ENCODE measurements at places on chromosomes 5 and 9.
A peak's percentile ranks its signal among the peaks of the same experiment; 100 is the strongest.

DNA sequence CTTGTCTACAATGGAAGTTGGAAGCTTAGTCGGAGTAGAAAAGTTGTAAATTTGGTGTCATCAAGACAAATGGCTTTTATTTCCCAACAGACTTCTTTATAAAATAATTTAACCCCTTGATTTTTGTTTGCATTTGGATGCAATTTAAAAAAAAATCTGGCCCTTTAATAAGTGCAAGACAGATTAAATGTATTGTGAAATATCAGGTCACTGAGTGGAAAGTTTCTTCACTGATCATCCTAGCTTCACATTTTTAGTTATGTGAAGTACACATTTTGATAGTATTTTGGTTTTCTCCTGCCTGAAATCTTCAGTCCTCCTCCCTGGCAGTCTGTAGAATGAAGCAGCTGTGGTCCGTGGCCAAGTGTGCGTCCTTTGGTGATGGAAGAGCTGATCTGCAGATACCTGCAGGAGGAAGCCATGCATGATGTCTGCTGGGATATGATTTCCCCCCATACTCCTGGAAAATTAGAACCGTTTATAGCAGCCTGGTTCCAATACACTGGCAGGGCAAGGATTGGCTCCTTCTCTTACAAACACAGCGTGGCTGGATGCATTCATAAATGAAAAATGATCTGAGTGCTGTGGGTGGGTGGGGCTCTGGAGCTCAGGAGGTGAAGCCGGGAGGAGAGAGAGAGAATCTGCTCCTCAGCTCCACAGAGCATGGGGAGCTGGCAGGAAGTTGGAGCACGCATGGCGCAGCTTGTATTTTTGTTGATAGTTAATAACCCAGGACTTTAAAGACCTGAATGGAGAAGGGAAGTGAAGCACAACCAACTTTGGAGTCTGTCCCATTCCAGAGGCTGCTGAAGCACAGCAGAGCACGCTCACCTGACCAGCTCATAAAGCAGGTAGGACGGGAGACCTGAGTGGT is 238.4 kb downstream of the GOLPH3 start:
- DNase-seq: peak; percentile 31

DNA sequence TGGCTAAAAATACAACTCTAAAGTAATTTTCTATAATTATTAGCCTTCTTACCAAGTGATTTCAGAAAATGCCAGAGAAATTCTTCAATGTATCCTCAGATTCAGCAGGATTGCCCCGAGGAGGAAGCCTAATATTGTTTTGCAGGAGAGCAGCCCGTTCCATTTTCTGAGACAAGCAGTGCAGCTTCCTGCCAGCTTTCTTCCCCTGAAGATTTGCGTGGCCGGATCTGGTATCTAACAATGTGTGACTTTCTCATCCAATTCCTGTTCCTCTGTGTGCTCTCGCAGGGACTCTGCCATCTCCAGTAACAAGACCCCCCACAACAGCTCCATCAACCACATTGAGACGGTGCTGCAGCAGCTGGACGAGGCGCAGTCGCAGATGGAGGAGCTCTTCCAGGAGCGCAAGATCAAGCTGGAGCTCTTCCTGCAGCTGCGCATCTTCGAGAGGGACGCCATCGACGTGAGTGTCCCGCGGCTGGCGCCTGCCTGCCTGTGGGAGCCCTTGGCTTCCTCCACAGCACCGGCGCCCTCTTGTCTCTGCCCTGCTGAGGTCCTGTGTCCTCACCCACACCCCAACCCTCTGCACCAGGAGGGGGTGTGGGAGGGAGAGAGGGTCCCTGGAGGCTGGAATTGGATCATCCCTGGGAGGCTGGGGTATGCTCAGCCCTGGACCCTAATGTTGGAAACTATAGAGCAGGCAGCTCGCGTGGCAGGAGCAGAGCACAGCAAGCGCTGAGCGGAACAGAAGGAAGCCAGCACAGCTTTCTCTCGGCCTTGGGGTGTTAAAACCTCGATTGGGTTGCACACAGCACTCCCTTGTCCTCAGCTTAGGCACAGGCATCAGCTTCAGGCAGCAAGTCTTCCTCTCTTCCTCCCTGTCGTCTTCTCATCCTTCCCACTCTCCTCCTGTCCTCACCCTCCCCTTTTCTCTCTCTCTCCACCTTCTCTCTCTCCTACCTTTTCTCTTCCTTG is 216.2 kb downstream of the TRIO start:
- DNase-seq: no peak

DNA sequence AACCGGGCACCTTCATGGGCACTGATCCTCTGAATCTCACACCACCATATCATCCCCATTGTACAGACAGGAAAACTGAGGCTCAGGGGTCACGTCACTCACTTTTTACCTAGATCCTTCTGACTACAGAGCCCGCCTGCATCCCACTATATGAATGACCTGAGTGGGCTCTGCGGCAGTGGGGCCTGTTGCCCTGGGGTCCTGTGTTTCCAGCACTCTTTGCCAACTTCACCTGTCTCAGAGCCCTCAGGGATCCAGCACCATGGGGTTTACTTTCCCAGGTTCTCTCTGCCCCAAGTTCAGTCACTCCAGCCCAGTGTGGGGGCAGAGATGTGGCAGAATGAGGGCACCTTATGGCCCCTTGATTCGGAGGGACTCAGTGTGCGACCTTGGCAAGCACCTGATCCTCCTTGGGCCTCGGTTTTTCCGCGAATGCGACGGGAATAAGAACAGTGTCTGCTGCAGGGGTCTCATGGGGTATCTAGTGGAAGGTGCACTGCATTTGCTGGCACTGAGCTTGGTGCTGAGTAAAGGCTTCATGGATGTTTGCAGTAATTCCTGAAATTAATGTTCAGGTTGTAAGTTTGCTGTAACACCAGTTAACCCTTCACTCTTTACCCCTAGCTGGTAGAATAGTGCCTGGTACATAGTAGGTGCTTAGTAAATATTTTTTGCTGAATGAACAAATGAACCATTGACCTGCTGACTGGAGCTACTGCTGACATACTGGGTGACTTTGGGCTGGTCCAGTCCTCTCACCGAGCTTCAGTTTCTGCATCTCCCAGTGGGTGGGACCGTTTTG is 47.1 kb upstream of the BOD1 start:
- no peak for DNase-seq

DNA sequence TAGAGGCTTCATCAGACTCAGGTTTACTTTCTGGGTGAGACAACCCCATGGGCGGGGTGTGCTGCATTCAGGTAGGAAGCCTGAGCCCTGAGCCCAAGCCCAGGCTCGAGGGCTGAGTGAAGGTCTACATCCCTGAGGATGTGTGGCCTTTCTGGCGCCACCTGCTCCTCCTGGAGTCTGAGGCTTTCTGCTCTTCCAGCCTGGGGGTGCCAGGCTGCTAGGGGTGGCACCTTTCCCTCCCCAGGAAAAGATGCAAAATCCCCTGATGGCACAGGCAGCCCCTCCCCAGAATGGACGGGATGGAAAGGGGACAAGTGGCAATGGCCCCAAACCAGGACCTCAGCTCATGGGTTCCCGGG is 44.4 kb upstream of the PRRC2B start:
- no peak for DNase-seq

DNA sequence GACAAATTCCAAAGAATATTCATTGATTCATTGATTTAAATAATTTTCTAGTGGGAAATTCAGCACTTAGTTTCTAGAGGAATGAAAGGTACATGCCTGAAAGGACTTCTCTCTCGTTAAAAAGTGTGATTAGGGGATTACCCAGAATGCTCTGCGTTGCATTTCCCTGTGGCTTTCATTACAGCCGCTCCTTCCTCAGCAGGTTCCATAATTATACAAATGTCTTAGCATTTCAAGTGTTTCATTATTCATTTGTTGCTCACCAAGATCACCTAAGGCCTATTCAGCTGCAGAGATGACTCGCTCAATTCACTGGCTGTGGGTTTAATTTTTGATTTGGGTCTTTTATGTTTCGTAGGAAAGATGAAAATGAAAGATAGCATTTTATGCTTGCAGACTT is 52.8 kb downstream of the SPATA31C2 start:
- no peak for DNase-seq

DNA sequence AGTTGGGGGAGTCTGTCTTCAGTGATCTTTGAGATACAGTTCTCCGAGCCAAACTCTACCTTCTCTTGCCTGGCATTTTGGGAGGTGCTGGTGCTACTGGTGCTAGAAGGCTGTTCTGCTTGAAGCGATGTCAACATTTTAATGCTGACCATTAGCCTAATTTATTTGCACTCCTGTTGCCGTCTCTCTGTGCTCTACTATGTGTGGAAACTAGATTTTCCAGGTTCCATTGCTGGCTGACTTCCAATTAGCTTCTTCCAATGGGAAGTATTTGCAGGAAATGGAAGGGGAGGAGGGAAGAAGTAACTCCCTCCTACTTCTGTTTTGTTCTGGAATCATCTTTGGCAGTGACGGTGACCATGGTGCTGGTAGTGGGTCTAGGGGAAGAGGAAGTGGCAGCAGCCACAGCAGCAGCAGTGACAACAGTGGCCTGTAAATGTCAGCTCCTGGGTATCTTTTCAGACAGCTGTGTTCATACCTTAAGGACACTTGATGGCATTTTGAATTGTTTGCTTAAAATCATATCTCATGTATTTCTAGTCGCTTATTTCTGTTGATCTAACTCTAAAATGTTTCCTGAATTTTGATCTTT is 7.9 kb downstream of the TXNDC8 start:
- no peak for DNase-seq

DNA sequence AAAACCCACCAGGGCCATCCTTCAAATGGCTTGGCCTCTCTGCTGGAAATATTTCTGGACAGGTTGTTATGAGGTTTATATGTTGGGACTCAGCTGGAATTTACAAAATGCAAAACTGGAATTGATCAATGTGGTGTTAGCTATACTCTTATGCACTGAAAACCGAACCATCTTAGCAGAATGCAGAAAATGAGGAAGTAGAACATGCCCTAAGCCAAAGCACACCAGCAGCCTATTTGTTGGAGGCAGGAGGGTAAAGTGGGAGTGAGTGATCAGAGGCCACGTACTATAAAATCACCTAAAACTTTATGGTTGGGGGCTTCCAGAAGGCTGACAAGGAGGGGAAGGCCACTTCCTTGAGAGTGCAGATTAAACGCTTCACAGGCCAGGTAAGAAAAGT is 63.6 kb upstream of the C5orf63 start:
- DNase-seq: no peak

GRCh38 chr9:131524665-131525315 is 6.3 kb downstream of the UCK1 start:
- no peak for DNase-seq

DNA sequence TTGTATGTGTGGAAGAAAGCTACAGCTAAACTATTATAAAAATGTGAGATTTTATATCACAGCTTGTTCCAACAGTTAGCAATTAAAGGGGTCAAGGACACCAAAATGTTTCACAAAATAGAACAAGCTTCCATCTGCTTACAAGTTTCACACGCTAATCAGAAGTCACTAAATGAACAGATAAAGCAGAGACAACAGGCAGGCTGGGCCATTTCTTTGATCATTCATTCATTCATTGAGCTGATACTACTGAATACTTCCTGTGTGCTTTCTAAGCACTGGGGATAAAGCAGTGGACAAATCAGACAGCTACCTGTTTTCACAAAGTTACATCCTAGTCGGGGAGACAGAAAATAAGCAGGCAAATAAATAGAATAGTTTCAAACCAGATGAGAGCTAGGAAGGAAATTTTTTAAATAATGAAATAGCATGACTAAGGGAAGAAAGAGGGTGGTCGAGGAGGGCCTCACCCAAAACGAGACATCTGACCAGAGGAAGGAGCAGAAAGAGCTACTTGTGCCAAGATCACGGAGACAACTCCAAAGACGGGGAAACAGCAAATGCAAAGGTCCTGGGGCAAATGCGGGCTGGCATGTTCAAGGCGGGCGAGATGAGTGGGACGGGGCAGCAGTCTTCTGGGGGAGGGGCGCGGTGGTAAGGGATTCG is 1.2 kb downstream of the MAPK9 start:
- no peak for DNase-seq

GRCh38 chr9:1761807-1762206 is 253.3 kb upstream of the SMARCA2 start:
- DNase-seq: no peak

- DNase-seq: peak; percentile 100
Measured at GRCh38 chr9:116234081-116234480, 80.5 kb downstream of the PAPPA start.

DNA sequence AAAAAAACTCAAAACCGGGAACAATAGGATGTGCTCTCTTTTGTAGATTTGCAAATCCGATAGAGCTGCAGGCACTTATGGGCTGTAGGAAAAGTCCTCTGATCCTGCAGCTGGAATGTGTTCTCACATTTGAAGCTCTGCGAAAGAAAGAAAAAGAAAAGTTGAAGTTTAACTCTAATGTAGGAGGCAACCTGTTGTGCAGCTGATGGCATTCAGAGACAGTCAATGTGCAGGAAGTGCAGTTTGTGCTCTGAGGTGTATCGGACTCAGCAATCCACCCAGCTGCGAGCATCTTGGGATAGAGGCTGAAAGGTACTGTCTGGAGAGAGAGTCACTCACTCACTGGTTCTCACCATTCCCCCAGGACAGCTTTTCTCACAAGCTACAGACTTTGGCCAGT is 339.2 kb downstream of the AGTPBP1 start:
- no peak for DNase-seq
